Activated naive CD8-positive, alpha-beta T cell treated with anti-CD3 and anti-CD28 coated beads for 36 hours (primary cell): ENCODE measurements at places on chromosomes 7 and 10. TPM values are rescaled to one million over a fixed set of nuclear protein-coding genes. Genes with fewer than 3 reads are reported as not detected.

- peaks cover 46% of the 10 kb centered on the region for H3K27me3 ChIP-seq
- no peaks in the 10 kb centered on the region for H3K4me1 ChIP-seq
- H3K27ac ChIP-seq, result no peak overlapping the region
- H3K36me3 ChIP-seq, result peaks cover 2% of the 10 kb centered on the region
- no peak for DNase-seq
- no peak overlapping the region for H3K4me3 ChIP-seq
Observed at GRCh38 chr10:30070001-30070685, 10.8 kb upstream of the JCAD start.

DNA sequence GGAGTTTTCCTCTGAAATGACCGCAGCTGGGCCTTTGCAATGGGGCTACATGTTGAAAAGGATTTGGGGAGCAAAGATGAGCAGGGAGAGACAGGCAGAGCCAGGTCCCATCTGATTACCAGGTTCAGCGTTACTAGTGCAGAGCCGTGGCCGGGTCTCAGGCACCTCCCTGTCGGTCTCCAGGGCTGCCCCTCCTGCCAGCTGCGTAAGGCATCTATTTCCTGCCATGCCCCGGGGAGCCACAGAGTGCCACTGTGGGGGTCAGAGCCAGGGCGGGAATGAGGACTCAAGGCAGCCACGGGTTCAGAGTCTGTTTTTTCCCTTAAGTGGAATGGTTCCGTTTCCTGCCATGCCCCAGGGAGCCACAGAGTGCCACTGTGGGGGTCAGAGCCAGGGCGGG lies 382.6 kb upstream of the SHH start:
- no peaks in the 10 kb centered on the region for H3K36me3 ChIP-seq
- H3K27ac ChIP-seq, result no peak overlapping the region
- H3K27me3 ChIP-seq, result peaks cover 14% of the 10 kb centered on the region

The AGR2 gene
- not detected for total RNA-seq

The AHCYL2 gene
- total RNA-seq, result 6.5 TPM

The HOXA10 gene
- not detected for total RNA-seq

DNA sequence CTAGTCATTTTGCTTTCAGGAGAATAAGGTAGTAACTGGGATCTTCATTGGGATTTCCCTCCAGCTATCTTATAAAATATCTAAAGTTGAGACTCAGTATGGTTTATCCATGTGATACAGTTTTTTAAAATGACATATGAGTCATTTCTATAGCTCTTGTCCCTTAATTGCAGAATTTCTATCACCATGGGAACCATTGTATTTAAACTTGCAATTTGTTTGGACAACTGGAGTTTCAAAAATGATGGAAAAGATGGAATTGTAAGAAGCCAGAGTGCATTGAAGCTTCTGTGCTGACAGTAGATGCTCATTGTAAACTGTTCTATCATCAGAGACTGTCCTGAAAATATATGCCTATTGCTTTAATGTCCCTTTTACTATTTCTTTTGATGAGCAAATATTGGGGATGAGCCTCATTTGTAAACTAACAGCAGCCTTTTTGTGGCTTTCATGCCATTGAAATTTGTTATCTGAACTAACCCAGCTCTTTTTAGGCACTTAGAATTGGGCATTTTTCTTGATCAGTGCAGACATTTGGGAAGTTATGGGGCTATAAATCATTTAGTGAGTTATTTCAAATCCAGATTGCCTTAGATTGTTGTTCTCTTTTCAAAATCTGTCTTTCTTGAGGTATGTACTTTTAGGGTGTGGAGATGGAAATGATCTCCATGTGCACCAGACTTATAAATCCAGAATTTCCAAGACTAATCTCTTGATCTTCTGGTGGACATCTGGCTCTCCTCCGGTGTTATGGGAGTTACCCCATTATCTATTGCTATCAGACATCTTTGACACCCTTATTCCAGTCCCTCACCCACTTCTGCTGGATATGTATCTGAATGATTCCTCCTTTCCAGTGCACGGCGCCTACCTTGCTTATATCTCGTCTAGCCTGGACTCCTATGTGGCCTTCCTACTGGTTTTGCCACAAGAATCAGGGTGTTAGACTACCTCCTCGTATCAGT lies 159.0 kb downstream of the SND1 start:
- no peak for DNase-seq
- H3K36me3 ChIP-seq, result peaks cover 44% of the 10 kb centered on the region
- H3K4me3 ChIP-seq, result no peak overlapping the region
- H3K27me3 ChIP-seq, result no peaks in the 10 kb centered on the region

The SLC13A1 gene
- not detected for total RNA-seq

The PTPN20 gene
- 1.8 TPM for total RNA-seq

The TAS2R41 gene
- not detected for total RNA-seq

DNA sequence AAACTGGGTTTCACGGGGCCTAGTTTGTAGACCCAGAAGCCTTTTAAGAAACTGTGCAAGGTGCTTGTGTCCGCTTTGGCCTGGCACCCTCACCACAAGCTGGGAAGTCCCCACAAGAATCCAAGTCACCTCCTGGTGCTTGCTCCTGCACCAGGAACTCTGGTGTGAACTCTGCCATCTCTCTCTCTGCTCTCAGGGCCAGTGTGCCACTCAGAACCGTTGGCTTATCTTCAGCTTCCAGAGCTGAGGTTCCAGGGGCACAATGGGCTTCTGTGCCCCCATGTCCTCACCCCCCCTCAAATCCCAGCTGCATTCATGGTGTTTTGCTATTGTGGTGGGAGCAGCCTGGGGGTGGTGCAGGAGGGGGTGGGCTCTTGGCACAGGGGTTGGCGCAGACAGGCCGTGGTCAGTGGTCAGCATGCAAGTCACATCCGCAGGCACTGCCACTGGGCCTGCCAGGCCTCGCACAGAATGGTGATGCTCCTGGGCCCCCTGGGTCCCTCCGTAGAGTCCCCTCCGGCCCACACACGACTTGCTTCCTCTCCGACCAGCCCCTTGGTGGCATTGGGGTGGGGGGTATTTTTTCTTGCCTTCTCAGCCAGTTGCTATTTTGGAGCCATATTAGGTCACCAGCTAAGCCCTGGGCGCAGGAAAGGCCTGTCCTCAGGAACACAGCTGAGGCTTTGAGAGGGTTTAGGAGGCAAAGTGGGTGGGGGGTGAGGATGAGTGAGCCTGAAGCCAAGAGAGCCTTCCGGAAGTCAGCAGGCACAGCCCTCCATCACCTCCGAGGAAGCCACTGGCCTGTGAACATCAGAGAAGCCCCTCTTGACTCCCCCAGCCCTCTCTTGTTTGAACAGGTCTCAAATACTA lies 3.0 kb downstream of the ZCCHC24 start:
- no peaks in the 10 kb centered on the region for H3K36me3 ChIP-seq
- H3K4me1 ChIP-seq, result peaks cover 20% of the 10 kb centered on the region
- no peak for DNase-seq
- no peak overlapping the region for H3K4me3 ChIP-seq

The NKX2-3 gene
- not detected for total RNA-seq

DNA sequence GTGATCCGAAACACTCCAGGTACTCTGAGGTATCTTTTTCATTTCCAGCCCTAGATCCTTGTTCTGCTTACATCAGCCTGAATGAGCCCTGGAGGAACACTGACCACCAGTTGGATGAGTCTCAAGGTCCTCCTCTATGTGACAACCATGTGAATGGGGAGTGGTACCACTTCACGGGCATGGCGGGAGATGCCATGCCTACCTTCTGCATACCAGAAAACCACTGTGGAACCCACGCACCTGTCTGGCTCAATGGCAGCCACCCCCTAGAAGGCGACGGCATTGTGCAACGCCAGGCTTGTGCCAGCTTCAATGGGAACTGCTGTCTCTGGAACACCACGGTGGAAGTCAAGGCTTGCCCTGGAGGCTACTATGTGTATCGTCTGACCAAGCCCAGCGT lies 5.1 kb downstream of the OIT3 start:
- no peak overlapping the region for H3K4me3 ChIP-seq
- no peaks in the 10 kb centered on the region for H3K36me3 ChIP-seq
- H3K4me1 ChIP-seq, result no peaks in the 10 kb centered on the region
- no peak overlapping the region for H3K27ac ChIP-seq

- H3K36me3 ChIP-seq, result no peaks in the 10 kb centered on the region
- no peak overlapping the region for H3K27ac ChIP-seq
- no peak overlapping the region for H3K4me3 ChIP-seq
- H3K27me3 ChIP-seq, result peaks cover 1% of the 10 kb centered on the region
- no peaks in the 10 kb centered on the region for H3K4me1 ChIP-seq
- DNase-seq, result no peak
Observed at GRCh38 chr10:49707585-49707984, 28.1 kb downstream of the C10orf53 start.

GRCh38 chr7:150986099-150986512 lies 4.7 kb upstream of the NOS3 start:
- H3K27ac ChIP-seq, result no peak overlapping the region
- peaks cover 17% of the 10 kb centered on the region for H3K4me1 ChIP-seq
- peaks cover 45% of the 10 kb centered on the region for H3K27me3 ChIP-seq
- no peak overlapping the region for H3K4me3 ChIP-seq
- no peaks in the 10 kb centered on the region for H3K36me3 ChIP-seq
- peak; percentile 49 for DNase-seq

DNA sequence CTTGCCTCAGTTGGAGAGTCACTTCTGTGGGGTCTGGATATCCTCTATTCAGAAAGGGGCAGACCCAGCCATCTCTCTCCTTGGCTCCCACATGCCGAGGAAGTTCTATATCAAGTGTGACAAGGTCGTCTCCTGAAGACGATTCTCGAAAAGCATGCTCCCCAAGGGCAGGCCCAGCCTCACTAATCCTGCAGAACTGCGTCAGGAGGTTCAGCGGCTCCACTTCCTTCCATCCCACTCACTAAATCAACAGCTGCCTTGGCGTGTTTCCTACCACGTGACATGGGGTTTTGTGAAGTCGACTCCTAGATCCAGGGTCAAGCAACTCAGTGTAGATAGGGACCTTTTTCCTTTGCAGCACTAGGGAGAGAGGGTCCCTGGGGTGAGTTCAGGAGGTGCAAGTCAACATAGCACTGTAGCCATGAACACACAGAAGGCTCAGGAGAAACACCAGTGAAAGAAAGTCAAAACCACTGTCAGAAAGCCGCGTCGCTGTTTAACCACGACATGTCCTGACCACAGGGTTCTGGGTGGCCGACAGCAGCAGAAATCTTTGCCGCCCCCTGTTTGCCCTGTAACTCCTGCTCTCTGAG lies 156.4 kb downstream of the PRPF18 start:
- peak; percentile 7 for DNase-seq
- H3K4me1 ChIP-seq, result peaks cover 9% of the 10 kb centered on the region
- H3K4me3 ChIP-seq, result peak overlapping the region; percentile 26
- peaks cover 19% of the 10 kb centered on the region for H3K27me3 ChIP-seq
